Stimulated activated memory B cell treated with anti-CD40 and anti-IgM and Interleukin-4, amounts not matched to agents 10 μg/mL and 1 μg/mL and 100 μg/mL, for 72 hours (primary cell): ENCODE measurements at places on chromosomes 3 and 15.
A peak's percentile ranks its signal among the peaks of the same experiment; 100 is the strongest.

- ATAC-seq = no peak
Measured at GRCh38 chr3:68173012-68173634, 518.7 kb upstream of the SUCLG2 start.

GRCh38 chr15:73957785-73958184 lies 31.5 kb downstream of the LOXL1 start:
- no peak for ATAC-seq

DNA sequence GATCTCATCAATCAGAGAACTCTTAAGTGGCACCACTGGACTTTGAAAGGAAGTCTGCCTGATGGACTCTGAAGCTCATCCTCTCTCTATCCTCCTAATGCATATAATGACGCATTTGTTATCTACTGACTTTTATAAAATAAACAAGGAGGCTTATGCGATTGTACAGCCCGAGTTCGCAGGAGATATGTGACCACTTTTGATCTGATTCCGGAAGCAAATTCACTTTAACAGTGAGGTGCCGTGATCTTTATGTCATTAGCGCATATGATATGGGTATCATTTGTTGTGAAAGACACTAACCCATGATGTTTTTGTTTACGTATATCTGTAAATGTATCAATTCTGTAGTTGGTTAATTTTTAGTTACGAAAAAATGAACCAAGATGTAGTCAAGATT lies 427 bp upstream of the RNF111 start:
- no peak for ATAC-seq

DNA sequence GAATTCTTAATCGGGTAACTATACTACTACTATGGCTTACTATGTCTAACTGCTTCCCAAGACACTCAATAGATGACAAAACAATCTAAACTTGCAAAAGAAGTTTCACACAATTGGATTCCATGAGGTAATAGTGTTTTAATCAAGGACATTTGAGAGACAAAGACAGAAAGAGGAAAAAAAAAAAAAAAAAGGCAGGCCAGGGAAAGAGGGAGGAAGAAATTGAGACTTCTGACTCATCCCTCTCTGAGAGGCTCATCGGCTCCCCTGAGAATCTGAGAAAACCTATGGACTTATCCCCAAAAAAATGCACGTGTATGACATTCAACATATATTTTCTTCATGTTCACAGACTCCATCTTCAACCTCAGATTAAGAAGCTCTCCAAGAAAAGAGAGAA lies 61.0 kb downstream of the SCAPER start:
- no peak for ATAC-seq

- no peak for ATAC-seq
Measured at GRCh38 chr3:49908373-49909199, 4.9 kb upstream of the MST1R start.

DNA sequence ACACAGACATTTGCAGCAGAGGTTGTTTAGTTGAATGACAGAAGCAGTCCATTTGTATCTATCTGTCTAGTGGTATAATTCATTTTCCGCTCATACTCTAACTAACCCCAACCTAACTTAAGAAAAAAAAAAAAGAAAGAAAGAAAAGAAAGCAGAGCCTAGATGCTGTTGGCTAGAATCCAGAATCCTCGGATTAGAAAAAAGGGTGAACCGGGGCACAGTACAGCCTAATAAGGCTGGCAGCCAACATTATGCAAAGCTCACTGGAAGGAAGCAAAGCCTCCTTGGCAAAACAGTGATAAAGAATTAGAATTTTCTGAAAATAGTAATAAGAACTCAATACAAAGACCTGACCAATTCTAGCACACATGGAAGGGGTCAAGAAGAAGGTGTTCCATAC lies 640.8 kb downstream of the TUSC7 start:
- no peak for ATAC-seq

DNA sequence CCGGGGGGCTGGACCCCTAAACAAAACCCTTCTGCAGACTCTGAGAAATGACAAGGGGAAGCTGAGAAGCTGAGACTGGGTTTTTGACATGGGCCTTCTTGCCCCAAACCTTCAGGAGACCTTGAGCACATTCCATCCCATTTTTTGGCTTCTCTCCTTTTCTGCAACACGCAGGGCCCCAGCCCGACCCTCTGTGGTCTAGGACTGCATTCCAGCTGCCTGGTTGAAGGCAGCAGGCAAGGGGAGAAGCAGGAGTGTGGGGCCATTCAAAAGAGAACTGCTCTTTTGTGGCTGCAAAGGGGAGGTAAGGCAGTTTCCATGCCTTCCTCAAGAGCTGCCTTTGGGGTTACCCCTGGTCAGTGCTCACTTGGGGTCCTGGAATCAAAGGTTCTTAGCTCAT lies 263.0 kb downstream of the TLE3 start:
- ATAC-seq = no peak

- no peak for ATAC-seq
Measured at GRCh38 chr3:41317718-41318117, 118.4 kb downstream of the CTNNB1 start.

- no peak for ATAC-seq
Measured at GRCh38 chr3:111591555-111591954, 3.6 kb downstream of the ZBED2 start.

GRCh38 chr3:193168931-193169330 lies 72.1 kb upstream of the PLAAT1 start:
- no peak for ATAC-seq

DNA sequence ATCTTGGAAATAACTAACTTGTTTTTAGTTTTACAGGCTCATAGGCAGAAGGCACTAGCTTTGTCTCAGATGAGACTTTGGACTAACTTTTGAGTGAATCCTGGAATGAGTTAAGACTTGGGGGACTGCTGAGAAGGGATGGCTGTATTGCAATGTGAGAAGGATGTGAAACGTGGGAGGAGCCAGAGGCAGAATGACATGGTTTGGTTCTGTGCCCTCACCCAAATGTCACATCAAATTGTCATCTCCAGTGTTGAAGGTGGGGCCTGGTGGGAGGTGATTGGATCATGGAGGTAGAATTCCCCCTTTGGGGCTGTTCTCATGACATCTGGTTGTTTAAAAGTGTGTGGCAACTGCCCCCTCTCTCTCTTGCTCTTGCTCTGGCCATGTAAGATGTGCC lies 28.8 kb upstream of the CCDC50 start:
- peak; percentile 68 for ATAC-seq

DNA sequence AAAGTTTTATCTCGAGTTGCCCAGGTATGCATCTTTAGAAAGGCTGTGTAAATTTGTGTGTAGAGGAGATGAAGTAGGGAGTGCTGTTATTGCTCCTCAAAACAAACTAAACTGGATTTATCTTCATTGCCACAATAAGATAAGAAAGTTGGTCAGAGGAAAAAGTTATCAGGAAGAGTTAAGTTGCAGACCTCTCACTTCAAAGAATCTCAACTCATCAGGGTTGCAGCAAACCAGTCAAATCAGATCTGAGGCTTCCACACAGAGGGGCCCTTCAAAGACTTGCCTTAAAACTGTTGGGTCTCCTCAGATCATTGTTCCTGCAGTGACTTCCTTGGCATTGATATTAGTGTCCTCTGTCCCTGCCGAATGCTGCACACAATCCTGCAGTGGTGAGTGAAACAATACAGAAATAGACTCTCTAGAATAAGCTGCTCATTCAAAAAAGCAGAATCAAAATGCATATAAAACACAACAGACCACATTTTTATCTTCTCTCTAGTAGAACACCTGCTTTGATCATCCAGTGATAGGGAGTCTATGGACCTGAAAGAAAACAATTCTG lies 191.2 kb upstream of the CBLB start:
- ATAC-seq = no peak

GRCh38 chr15:80386151-80386550 lies 18.0 kb upstream of the ARNT2 start:
- ATAC-seq = no peak

GRCh38 chr3:55860049-55860721 lies 373.1 kb upstream of the WNT5A start:
- ATAC-seq = no peak

GRCh38 chr3:126389794-126390146 lies 4.9 kb upstream of the CFAP100 start:
- ATAC-seq = no peak

- ATAC-seq = no peak
Measured at GRCh38 chr3:109819734-109820133, 482.4 kb upstream of the DPPA4 start.

GRCh38 chr3:24951180-24951579 lies 456.5 kb upstream of the THRB start:
- ATAC-seq = peak; percentile 24

GRCh38 chr3:79661896-79662295 lies 105.9 kb downstream of the ROBO1 start:
- ATAC-seq = no peak

- no peak for ATAC-seq
Measured at GRCh38 chr15:66156310-66156975, 97.1 kb downstream of the MEGF11 start.

- ATAC-seq = no peak
Measured at GRCh38 chr3:50652709-50653108, 22.0 kb upstream of the DOCK3 start.

DNA sequence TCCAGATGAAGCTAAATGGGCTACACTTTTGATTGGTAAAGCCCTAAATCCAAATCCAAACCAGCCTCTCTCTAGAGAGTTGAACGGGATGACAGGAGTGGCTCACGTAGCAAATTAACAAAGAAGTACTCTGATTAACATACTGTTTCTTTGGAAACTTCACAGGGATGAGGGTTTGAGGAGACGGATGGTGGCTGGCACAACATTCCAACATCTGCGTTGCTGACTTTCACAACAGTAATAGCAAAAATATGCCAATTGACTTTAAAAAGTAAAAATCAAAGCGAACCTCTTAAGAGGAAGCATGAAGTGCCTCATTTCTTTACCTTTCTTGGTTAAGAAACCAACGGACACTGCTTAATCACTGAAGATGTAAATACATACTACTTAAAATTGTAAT lies 181.4 kb downstream of the TBL1XR1 start:
- no peak for ATAC-seq

- ATAC-seq = no peak
Measured at GRCh38 chr3:17047894-17048293, 163.1 kb downstream of the PLCL2 start.

GRCh38 chr3:195916291-195916690 lies 7.9 kb upstream of the TNK2 start:
- no peak for ATAC-seq

DNA sequence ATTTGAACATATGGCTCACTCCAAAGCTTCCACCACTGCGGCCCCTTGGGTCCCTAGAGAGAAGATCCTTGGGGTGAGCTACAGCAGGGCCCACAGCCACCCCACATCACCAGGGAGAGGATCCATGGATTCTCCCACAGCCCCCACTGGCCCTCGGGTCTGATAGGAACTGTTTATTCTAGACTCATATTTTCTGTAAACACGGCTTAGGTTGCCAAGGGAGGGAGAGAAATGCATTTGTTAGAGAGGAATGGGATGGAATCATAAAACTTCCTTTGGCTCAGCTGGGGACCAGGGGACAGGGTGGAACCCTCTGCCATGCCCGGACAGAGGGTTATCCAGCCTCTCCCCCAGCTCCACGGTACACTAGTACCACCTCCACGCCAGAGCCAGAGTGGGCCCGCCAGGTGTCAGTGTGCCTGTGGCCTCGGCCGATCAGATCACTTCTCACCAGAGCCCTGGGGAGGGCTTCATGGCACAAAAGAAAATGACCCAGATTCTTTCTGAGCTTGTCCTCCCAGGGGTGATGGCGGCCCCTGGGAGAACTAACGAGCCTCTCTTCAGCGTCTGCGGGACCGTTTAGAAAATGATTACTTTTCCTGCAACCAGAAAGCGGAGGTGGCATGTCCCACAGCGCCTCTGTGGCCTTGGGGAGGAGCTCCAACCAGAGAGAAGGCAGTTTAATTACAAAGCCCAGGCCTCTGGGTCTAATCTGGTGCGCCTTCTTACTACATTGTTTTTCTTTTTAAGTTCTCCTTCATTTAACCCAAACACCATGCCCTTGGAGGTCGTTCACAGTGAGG lies 33.7 kb downstream of the ADCY5 start:
- no peak for ATAC-seq

- ATAC-seq = no peak
Measured at GRCh38 chr15:49116108-49116857, 39.1 kb downstream of the COPS2 start.

DNA sequence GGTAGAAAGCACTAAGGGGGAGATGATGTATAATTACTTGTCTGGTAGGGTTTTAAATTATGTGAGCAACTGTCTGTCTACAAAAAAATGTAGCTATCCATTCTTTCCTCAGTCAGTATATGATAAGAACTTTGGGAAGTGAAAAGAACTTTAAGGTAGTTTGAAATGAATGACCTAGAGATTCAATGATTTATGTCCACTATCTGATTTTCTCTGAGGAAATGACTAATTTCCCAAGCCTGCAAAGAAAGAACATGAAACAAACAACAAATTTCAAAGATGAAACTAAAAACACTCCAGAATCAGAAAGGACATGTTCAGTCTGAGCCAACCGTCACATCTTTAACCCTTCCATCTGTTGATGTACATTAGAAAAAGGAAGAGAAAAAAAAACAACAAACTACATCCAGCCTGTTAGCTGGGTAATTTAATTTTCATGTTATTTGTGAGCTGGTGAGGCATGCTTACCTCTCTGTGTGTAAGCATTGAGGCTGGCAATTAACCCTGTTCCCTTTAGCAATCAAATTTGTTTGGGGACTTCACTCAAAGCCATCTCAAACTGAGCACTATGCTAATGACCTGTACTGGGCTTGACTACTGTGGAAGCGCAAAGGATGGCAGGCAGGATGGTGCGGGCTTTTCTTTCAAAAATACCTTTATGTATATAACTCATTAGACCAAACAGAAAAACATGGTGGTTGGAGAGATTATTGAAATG lies 220.1 kb downstream of the TUSC7 start:
- no peak for ATAC-seq

GRCh38 chr15:100729461-100729860 lies 127.1 kb downstream of the ASB7 start:
- ATAC-seq = no peak

DNA sequence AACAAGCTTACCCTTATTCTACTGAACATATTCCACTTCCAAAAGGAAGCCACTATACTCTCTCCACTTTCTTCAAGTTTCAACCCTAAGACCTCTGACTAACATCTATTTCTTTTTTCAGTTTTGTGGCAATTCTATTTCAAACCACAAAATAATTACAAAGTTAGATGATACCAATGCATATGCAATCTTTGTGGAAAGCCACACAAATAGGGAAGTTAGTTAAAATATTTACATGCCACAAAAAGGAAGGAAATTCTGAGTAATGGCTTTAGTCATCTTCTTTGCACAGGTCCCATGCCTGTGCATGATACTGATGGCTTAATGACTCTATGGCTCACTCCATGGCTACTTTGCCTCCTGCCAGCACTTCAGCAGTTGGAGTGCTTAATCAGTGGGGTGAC lies 57.0 kb upstream of the MCTP2 start:
- ATAC-seq = peak; percentile 95

DNA sequence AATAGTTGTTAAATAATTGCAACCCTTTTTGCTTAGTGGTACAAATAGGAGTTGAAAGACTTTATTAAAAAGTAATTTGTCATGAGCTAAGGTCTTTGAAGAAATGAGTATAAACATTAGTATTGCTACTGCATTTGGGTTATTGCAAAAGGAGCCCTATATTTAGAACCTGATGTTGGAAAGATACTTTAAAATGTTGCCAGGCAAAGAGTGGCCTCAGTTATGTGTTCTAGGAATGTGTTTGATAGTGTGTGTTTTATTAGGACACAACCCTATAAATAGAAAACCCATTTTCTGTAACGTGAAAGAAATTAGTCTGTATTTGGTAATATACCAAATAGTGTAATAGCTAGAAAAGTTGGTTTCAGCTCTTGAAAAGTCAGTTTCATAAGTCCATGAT lies 10.7 kb downstream of the VPS8 start:
- ATAC-seq = no peak

- no peak for ATAC-seq
Measured at GRCh38 chr3:34678575-34678974, 880.1 kb downstream of the PDCD6IP start.
